ENCODE measurements at places on chromosomes 3 and 15. TPM values are rescaled to one million over a fixed set of nuclear protein-coding genes. Genes with fewer than 3 reads are reported as not detected.

Gene RFC4
- 14.4 TPM for total RNA-seq

Gene WDR72
- total RNA-seq, result not detected

Gene PXK
- 13.7 TPM for total RNA-seq

Gene ADCY5
- under 0.01 TPM for total RNA-seq

Gene ZNF385D
- total RNA-seq, result 1.8 TPM

Gene VILL
- 2.8 TPM for total RNA-seq

Gene UNC13C
- total RNA-seq, result not detected

Gene CCNB2
- total RNA-seq, result 20.0 TPM

Gene RAB43
- total RNA-seq, result 90.9 TPM

Gene INKA1
- 17.2 TPM for total RNA-seq

- peak; percentile 52 for DNase-seq
Observed at GRCh38 chr3:138479438-138479863, 45.0 kb downstream of the ESYT3 start.

- DNase-seq, result no peak
Observed at GRCh38 chr15:51936105-51936478, 35.5 kb downstream of the LEO1 start.

DNA sequence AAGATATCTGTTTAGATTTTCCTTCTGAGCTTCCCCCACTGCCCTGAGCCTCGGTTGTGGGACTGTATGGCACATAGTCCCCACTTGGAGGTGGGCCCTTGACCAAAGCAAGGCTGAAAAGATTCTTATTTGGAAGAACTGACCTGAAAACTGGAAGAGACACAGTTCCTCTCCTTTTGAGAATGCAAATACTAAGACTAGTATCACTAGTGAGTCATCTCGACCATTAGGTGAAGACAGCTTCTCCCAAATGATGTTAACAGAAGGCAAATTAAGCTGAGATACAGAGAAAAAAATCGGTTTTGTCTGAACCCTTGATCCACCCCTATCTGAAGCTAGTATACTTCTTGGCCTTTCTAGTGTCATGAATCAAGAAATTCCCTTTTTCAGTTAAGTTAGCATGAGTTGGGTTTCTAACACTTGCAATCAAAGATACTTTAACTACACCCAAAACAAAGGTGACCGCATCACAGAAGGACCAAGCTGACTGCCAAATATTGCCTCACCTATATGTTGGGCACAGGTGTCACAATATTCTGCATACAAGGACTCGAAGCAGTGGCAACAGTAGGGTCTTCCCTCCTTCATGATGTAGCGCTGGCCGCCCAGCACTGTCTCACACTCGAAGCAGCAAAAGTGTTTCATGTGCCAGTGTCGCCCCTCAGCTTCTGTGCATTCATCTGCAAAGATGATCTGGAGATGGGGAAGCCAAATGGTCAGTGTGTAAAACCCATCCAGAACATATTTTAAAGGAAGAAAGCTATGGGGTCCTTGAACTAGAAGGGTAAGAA lies 72.4 kb downstream of the PRICKLE2 start:
- DNase-seq, result no peak

DNA sequence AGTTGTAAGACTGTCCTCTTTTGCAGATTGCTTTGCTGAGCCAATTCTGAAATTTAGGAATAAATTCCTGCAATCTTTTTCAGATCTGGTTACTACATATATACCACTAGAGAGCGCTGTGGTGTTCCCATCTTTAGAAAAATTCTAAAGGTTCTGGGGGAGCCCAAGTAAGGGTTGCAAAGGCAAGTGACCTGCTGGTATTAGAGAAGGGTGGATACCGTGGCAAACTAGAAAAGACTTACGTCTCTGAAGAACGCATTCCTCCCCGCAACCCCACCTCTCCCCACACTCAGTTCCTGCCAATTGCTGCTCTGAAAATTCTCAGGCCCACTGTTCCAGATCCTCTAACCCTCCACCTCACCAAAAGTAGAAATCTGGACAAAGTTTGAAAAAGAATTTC lies 48.5 kb downstream of the EFHB start:
- DNase-seq, result peak; percentile 59

GRCh38 chr3:173266441-173266840 lies 125.4 kb upstream of the SPATA16 start:
- no peak for DNase-seq

DNA sequence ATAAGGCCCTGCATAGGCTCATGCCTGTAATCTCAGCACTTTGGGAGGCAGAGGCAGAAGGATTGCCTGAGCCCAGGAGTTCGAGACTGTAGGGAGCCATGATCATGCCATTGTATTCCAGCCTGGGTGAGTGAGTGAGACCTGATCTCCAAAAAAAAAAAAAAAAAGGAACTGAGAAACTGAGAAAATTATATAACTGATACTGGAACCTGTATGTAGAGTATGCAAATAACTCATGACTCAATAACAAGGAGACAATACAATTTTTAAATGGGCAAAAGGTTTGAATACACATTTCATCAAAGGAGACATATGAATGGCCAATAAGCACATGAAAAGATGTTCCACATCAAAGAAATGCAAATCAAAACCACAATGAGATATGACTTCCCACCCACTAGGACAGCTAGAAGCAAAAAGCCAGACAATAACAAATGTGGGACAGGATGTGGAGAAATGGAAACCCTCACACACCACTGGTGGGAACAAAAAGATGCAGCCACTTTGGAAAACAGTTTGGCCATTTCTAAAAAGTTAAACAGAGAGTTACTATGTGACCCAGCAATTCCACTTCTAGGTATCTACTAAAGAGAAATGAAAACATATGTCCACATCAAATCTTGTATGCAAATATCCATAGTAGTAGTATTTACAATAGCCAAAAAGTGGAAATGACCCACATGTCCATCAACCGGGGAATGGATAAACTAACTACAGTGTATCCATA lies 70.7 kb downstream of the IQSEC1 start:
- DNase-seq, result peak; percentile 87

DNA sequence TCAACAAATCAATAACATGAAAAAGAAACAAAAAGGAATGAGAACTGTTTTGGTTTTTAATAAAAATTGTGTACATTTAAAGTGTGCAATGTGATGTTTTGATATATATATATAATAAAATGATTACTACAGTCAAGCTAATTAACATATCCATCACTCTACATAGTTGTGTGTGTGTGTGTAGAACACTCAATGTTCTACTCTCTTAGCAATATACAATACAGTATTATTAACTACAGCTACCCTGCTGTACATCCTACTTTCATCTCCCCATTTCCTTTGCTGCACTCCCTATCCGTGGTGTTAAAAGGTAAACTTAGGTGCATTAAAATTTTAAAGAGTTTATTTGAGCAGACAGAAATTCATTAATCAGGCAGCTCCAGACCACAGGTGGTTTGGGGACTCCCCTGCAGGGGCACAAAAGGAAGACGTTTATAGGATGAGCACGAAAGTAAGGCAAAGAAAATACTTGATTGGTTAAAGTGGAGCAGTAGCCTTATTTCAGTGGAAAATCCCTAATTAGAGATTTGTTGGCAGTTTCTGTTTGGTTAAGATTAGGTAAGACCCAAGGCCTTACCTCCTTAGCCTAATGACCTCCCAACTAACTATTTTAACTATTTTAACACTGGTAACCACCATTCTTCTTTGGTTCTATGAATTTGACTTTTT lies 61.8 kb upstream of the SNRK start:
- DNase-seq, result no peak

DNA sequence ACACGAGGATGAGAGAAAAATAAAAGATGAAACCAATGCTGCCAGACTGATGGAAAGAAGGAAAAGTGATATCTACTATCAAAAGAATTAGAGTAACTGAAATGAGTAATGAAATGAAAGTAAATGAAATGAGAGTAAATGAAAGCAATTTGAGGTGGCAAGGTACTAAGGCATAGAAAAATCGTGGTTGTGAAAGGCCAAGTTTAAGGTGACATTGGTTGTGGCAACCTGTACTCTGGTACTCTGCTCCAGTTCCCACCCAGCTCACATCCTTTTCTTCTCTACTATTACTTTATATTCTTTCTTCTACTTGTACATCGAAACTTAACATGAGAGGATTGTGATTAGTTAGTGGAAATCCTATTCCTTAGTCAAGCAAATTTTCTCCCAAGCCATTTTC lies 10.1 kb downstream of the RFX7 start:
- no peak for DNase-seq

- no peak for DNase-seq
Observed at GRCh38 chr3:67290438-67290837, 292.3 kb downstream of the KBTBD8 start.

DNA sequence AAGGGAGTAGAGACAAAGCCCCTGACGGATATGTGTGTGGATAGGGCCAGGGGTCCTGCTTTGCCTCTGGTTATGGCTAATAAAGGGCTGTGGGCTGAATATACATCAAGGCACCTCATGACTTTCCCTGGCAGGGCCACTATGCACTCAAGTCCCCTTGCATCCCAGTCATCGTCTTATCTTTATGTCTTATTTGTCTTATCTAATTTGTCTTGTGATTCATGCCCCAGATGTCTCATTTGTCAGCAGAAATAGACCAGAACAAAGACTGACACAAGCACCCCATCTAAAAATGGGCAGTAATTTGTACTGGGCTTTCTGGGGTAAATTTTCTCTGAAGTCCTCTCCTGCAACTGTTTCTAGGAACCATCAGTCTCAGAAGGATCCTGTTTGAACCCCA lies 68.6 kb downstream of the ITGA11 start:
- DNase-seq, result no peak

DNA sequence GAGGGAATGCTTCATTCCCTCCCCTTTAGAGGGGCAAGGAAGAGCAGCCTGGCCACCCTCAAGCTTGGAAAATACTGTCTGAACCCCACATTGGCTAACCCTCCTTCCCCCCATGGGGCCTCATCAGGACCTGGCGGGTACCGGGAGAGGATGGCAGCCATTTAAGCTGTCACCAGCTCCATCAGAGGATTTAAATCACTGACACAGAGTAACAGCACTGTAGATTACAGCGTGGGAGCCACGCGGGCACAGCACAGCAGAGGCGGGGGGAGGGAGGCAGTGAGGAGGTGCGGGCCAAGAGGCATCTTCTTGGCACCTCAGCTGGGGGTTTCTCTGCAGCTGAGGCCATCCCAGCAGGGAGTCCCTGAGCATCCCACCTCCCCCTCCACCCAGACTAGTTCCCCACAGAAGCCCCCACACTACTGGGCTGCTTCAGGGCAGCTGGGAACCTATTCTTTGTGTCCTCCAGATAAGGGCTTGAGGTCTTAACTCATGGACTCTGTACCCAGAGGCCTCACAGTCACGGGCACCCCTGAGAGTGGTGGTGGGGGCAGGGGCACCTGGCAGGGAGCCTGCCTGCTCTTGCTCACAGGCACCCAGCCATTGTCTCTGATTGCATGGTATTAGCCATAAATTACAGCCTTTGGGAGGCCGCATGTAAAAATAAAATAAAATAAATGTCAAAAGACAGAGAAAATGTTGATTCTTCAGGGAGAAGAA lies 21.9 kb upstream of the CACNA2D2 start:
- no peak for DNase-seq

DNA sequence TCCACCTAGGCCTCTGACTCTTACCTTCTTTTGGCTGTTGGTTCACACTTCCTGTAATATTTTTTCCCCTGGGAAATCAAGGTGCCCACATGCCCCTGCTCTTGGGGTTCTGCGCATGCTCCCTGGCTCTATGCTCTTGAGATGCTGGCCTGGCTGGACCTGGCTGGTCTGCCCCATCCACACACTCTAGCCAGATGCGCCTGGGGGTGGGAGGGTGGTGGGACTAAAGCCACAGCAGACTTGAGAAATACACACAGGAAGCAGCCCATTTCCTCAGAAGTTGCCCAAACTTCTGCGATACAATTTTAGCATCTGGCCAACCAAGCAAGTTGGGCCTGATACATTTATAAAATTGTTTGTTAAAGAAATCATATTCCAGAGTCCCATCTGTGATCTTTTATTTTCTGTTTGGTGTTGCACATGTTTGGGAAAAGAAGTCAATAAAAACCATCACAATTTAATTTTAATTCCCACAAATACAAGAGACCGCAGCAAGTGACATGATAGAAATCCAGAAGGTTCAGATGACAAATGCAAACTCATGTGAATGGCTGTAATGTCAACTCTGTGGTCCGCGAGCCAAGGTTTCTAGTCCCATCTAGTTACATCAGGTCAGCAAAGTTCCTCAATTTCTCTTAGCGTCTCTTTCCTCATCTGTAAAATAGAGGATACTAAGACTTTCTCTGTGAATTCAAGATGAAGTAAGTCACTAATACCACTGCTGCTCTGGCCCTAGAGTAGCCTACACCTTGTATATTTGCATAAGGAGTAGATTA lies 55.9 kb upstream of the MEF2A start:
- peak; percentile 47 for DNase-seq

DNA sequence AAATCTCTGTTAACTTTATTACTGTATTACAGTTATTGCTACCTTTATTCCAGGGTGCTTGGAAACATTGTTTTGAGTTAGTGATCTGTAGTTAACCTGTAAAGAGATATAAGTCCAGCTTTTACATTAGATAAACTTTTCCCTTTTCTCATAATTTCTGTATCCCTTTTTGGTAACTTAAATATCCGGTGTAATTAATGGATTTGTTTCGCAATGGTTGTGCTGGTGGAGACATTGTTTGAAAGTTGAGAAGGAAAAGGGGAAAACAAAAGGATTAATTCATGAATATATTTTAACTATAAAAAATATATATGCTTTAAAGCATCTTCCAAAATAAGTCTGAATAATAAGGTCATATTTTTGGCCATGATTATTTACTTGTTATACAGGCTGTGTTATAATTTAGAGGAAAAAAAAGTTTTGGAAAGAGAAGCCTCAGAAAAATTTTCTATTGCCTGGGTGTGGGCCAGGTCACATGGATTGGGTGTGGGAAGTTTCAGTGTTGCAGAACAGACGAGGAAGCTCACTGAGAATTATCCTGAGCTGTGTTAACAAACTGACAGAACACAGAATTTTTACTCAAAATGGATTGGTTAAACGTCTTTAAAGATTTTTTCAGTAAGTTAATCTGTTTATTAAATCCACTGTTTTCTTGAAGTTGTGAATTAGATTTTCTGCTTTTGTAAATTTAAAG lies 27.7 kb upstream of the IL20RB start:
- DNase-seq, result peak; percentile 72

DNA sequence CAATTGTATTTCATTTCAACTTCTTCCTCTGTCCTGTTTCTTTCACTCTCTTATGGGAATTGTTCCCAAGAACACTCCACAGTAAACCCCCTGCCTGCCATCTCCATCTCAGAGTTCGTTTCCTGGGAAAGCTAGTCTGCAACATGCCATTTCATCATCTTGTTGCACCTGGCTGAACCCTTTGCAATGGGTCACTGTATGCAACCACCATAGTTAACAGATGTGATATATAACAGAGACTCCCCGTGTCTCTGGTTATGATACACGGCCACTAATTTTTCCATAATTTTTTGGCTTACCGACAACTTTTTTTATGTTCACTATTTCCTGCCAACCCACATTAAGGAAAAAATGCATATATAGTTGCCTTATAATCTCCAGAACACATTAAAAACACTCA lies 95.5 kb downstream of the CHST2 start:
- no peak for DNase-seq

- no peak for DNase-seq
Observed at GRCh38 chr3:139762302-139762701, 84.5 kb upstream of the NMNAT3 start.

GRCh38 chr15:36887214-36887961 lies 213.0 kb downstream of the MEIS2 start:
- DNase-seq, result peak; percentile 40

All from lung microvascular endothelial cell (primary cell).